ENCODE measurements at places on chromosomes 1 and 21.

- no peak for DNase-seq
Observed at GRCh38 chr1:119911775-119912174, 15.5 kb upstream of the ADAM30 start.

GRCh38 chr1:45037456-45037855 is 25.4 kb downstream of the UROD start:
- no peak for DNase-seq

- DNase-seq, result no peak
Observed at GRCh38 chr1:221886743-221887414, 145.0 kb upstream of the DUSP10 start.

GRCh38 chr21:33949516-33950430 is 34.2 kb upstream of the ATP5PO start:
- no peak for DNase-seq

GRCh38 chr1:6456800-6457466 is 9.0 kb downstream of the TNFRSF25 start:
- DNase-seq, result no peak

GRCh38 chr1:53663529-53664300 is 75.2 kb downstream of the GLIS1 start:
- DNase-seq, result no peak

GRCh38 chr1:159009704-159010361 is at the start of gene IFI16:
IFI16 (plus strand) TSS chr1:159009907; CDS start chr1:159014681, 4,774 bp downstream.
- no peak for DNase-seq

DNA sequence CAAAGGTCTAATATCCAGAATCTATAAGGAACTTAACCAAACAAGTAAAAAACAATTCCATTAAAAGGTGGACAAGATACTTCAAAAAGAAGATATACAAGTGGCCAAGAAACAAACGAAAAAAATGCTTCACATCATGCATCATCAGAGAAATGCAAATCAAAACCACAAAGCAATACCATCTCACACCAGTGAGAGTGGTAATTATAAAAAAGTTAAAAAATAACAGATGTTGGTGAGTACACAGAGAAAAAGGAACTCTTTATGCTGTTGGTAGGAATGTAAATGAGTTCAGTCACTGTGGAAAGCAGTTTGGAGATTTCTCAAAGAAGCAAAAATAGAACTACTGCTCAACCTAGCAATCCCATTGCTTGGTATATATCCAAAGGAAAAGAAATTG is 218.6 kb downstream of the SLC44A5 start:
- no peak for DNase-seq

Data from D721Med (cell line).